Cortex of kidney (tissue), 1 donor: ENCODE measurements at places on chromosomes 3 and 15.

DNA sequence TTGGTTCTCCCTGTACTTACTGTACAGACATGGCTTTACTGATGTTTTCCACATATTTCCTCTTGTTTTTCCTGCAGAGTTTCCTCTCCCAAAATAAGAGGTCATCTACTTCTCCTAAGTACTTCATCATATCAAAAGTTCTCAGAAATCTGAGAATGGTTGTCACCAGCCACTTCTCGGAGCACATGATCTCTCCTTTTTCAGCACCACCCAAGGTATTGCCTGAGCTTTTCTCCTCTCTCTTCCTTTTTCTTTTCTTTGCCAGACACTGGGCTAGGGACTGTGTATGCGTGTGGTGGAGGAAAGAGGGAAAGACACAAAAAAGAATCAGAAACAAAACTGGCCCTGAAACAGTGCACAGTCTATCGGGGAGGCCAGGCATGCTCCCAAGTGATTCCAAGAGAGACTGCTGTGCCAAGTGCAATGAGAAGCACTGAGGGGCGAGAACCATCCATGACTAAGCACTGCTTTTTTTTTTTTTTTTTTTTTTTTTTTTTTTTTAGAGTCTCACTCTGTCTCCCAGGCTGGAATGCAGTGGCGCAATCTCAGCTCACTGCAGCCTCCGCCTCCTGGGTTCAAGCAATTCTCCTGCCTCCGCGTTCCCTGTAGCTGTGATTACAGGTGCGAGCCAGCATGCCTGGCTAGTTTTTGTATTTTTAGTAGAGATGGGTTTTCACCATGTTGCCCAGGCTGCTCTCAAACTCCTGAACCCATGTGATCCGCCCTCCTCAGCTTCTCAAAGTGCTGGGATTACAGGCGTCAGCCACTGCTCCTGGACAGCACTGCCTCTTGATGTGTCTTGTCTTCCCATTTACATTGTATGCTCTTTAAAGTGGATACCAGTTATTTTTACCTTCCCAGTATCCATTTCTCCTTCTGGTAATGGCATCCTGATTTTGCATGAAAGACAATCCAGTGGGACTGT, 194.0 kb upstream of the FEZF2 start:
- DNase-seq: no peak

GRCh38 chr3:190706582-190706981, 155.9 kb downstream of the GMNC start:
- no peak for DNase-seq

DNA sequence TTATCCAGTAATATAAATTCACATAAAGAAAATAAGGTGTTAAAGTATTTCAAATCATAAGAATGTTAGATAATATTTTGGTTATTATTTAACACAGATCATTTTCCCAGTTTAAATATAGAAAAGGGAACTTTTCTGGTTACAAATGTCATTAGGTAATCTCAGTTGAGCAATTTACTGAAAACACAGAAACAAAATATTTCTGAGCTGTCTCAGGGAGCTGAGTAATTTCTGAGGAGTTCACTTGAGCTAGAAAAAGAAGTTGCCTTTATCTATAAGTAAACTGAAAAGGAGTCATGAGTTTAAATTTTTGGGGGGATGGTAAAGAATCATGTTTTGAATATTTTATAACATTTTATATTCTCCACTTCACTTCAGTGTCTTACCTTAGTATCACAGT, 855.4 kb upstream of the ARPP21 start:
- no peak for DNase-seq

- DNase-seq: no peak
Measured at GRCh38 chr15:36373550-36373949, 205.9 kb upstream of the CDIN1 start.

DNA sequence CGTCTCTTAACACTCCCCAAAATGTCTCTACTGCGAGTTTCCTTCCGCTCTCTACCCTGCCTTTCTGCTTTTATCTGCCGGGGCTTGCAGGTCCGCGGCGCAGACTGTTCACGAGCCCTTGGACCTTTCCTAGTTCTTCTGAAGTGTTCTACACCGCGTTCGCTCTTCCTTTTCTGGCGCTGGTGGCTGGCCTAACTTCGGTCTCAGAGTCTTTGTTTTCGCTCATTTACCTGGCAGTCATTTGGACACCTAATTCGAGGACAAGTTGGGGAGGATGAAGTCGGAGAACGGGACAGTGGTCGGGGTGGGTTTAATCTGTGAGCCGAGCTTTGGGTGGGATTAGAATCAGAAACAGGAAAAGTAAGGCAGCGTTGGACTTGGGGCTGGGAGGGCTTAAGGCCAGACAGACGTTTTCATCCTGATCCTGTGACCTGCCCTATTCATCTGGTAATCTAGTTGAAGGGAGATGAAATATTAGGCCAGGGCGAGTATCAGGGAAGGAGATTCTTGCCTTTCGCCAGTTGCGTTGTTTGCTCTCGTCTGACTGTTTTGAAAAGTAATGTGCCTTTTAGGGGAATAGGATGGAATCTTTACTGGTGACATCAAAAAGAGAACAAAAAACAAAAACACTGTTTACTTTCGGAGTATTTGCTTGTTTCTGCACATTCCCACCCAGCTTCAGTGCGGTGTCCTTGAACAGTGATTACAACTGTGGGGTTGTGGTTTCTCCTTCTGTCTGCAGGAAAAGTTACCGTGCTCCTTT, 1.8 kb downstream of the DIPK2A start:
- no peak for DNase-seq

- DNase-seq: no peak
Measured at GRCh38 chr3:134334231-134334900, 39.9 kb downstream of the AMOTL2 start.

DNA sequence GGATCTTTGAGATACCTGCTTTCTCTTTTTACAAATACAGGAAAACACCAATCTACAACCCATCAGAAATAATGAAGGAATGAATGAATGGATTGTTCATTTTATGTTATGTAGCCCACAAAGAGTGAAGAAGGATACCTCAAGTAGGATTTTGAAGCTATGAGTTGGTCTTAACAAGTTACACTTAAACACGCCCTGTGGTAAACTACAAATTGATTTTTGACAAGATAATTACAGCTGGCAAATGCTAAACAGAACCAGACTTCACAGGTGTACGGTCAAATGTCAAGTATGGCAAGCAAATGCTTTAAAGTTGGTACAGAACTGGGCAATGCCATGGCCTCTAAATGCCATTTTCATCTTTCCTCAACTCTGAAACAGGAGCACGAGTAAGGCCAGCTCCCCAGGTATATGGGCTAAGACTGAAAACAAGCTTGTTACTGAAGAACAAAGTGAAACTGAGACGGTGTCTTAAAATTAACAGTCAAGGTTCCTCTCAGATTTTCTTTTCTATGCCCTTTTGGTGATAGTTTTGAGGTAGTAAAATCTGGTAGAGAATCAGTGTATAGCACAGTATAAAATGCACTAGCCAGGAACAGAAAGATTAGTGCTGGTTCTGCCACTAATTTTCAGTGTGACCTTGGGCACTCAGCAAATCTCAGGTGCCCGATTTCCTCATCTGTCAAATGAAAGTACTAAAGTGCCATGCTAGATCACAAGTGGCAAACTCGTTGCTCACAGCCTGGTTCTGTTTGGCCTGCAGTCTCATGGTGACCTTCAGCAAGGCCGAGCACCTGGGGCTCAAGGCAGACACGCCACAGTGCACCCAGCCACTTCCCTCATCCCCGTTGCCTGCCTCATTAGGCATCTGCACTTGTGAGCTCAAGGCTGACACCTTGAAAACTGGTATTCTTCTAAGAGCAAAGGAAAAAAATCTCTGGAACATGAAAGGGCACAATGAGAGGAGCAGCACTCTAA, 9.5 kb downstream of the RUVBL1 start:
- DNase-seq: no peak

GRCh38 chr3:48372862-48373435, 930 bp downstream of the FBXW12 start:
- DNase-seq: no peak

DNA sequence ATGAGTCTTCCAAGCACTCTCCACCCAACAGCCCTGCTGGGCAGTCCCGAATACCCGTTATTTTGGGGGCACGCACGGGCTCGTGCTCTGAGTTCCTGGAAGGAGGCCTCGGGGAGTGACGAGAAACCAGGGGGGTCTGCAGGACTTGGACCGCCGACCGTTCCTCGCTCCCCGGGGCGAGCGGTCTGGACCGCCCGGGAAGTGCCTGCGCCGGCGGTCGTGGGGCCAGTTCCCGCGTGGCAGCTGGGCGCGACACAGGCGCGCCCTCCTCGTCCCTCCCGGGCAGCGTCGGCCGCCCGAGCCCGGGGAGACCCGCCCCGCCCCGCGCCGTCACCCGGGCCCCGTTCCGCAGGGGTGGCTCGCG, 387 bp downstream of the GNB4 start:
- no peak for DNase-seq

DNA sequence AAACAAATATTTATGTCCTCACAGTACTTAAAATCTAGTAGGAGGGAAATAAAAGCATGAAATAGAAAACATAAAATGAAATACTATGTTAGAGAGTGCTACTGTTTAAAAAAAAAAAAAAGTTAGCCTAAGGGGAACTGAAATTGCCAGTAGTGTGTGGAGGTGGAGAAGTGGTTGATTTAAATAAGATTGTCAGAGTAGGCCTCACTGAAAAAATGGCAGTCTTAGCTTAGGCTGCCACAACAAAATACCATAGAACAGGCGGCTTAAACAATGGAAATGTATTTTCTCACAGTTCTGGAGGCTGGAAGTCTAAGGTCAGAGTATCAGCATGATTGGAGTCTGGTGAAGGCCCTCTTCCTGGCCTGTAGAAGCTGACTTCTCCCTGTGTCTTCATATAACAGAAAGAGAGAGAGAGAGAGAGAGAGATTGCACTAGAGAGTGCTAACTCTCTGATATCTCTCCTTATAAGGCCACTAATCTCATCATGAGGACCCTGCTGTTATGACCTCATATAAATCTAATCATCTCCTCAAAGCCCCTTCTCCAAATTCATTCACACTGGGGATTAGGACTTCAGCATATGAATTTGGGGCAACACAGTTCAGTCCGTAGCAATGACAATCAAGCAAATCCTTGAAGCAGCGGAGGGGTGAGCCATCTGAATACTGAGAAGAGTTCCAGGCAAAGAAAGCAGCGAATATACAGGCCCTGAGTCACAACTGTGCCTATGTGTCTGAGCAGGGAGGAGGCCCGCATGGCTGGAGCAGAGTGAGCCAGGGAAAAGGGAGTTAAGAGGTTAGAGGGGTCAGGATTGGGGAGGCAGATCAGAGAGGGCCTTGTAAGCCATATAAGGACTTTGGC, 23.6 kb upstream of the LRRC34 start:
- no peak for DNase-seq

DNA sequence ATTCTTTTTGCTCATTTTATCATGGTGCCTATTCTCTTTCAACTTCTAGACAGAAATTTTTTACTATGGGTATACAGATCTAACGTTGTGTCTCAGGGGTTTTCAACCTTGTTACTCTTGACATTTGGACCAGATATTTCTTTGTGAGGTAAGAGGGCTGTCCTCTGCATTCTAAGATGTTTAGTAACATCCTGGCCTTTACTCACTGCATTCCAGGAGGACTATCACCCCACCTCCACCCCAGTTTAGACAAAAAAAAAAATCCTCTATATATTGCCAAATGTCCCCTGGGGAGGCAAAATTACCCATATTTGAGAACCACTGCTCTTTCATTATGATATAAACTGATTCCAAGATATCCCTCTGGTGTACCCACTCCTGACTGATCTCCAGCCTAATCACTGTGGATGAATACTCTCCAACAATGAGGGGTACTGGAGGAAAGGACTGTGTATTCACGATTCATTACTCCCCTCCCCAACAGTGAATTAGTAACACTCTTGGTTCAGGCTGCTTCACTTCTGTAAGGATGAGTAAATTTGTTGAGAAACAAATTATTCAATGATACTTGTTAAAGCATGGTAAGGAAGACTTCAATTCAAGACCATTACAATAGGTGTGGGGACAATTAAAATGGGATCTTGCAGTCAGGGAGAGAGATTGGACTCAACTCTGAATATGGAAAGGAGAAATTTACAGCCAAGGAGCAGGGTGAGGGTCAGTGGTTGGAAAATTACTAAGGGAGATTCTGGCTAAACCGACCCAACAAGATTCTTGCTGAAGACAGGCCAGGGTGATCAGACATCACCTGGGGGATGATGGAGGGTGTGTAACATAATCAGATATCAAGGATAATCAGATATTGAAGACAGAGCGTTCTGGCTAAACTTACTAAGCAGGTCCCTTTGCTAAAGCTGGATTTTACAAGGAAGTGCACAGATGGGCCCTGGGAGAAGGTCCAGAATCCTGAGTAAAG, 123.8 kb upstream of the DAZL start:
- no peak for DNase-seq

DNA sequence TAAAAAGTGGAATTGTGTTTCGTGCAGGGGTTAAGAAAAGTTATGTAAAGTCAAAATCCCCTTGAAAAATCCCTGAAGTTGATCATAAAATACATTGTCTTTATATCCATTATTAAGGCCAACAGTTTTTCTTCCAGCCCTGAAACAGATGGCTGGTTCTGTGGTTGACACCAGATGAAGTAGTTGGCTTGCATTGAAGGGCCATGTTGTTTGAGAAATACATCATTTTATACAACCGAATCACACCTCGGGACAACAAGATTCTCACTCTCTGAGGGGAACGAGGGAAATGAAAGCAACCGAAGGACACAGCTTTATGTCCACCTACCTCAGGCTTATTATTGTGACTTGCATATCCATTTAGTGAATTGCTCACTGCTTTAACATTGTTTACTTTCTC, 126.0 kb upstream of the MITF start:
- DNase-seq: no peak

- DNase-seq: no peak
Measured at GRCh38 chr3:183272791-183273190, 19.7 kb downstream of the B3GNT5 start.

GRCh38 chr15:30885814-30886213, 17.9 kb upstream of the FAN1 start:
- DNase-seq: no peak

GRCh38 chr15:69781411-69782125, 316.1 kb downstream of the TLE3 start:
- DNase-seq: no peak

DNA sequence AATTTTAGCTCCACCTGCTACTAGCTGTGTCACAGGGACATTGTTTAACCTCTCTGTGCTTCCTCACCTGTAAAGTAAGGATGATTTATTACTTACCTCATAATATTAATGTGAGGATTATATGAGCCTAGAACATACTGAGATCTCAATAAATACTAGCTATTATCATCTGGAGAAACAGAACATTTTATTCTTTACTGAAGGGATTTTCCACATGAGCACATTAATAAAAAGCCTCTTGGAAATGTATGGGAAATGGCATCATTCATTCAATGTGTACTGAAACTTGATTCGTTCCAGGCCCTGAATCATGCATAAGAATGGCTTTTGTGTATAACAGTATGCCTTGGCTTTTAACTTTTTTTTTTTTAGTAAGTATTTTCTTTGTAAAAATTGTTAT, 11.0 kb upstream of the CEMIP start:
- DNase-seq: no peak

GRCh38 chr3:159366476-159366875, 564.6 kb downstream of the MFSD1 start:
- no peak for DNase-seq

DNA sequence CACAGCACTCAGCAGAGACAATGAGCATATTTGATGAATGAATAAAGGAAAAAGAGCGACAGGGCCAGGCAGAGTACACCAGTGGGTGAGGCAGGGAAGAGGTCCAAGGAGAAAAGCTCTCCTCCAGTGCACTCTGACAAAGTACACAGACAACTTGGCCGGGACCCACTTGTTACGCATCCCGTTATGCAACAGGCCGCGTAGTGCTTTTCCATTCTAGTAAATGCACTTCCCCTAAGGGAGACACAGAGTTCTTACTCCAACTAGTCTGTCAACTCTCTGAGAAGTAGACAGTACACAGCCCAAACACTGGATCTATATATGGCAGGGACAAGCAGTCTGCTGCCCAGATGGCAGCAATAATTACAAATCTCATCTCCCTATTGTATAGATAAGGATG, 18.5 kb downstream of the LARP6 start:
- DNase-seq: no peak
